GF-D8 (cell line): ENCODE measurements at places on chromosomes 13 and 19.
A peak's percentile ranks its signal among the peaks of the same experiment; 100 is the strongest.

DNA sequence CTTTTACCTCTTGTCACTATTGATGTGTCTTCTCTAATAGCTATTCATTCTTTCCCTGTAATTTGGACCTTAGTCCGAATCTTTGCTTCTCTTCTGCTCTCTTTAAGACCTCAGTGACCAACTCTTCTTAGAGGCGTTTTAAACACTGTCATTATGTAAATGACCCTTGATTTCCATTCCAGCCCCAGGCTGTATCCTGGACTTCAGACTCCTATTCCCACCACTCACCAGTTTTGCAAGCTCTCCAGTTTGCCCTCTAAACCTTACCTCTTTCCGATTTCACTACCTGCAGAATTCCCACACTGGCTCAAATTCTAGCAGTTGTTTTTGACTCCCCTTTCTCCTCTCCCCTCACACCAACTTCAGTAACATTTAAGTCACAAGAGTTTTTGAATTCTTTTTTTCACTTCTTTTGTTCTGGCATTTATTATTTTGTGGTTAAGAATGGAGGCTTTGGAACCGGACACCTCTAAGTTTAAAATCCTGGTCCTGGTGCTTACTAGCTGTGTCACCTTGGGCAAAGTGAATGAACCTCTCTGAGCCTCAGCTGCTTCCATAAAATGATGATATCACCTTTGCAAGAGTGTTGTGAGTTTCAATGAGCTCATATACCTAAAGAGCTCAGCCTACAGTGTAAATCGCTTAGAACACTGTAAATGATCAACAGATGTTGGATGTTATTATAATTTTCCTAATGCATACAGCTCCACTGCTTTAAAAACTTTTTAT is 13.6 kb upstream of the HMGB1 start:
- DNase-seq, result no peak

GRCh38 chr19:31418692-31419430 is 69.6 kb upstream of the TSHZ3 start:
- no peak for DNase-seq

GRCh38 chr13:105732806-105733529 is 802.5 kb downstream of the EFNB2 start:
- no peak for DNase-seq

DNA sequence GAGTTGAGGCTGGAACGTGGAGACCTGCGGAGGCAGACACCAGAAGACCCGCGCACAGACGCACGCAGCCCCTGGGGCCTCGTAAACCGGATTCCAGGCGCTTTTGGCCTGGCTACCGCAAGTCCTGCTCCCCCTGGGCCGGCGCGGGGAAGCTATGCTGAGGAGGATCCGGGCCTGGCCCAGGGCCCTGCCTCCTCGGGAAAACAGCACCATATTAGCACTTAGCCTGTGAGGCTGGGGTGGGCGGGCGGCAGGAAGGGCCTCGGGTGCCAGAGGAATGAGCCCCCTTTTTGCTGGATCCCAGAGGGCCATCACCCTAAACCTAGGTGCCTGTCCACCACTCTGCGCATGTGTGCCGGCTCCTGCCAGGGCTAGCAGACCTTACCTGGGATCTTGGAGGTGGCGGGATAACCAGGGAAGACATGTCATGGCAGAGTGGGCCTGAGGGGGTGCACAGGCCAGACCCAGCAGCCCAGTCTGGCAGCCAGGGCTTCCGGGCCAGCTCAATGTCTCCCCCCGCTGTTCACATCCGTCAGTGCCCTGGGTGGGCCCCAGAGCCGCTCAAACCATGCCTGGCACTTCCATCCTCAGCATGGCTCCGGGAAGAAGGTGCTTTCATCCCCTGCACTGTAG is 7.3 kb downstream of the ELOF1 start:
- no peak for DNase-seq

- no peak for DNase-seq
Measured at GRCh38 chr13:47258384-47258783, 361.5 kb upstream of the HTR2A start.

DNA sequence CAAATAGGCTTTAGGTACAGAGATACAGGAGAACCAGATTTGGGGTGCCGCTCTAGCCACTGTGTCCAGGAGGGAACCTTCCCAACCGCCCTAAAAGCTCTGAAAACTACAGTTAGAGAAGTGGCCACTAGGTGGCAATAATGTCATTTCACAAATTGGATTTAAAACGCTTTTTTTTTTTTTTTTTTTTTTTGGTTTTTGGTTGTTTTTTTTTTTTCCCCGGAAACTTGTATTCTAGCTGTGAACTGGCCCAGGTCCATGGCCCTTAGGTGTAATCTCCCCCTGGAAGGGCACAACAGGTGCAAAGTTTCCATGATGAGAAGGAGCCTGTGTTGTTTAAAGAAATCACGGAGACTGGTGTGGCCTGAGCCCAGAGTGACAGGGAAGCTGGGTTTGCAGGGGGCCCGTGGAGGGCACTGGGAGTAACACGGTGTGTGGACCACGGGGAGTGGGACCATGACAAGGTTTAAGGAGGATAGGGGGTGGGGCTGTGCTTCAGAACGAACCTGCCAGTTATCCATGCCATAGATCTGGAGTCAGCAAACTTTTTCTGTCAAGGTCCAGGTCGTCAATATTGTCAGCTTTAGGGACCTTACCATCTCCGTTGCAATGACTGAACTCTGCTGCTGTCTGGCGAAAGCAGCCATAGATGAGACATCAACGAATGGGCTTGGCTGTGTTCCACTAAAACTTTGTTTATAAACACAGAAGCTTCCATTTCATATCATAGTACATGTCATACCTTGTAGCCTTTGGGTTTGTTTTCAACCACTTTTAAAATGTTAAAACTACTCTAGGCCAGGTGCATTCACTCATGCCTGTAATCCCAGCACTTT is 10.1 kb downstream of the OR1I1 start:
- DNase-seq, result no peak

GRCh38 chr13:24273926-24274325 is 35.5 kb upstream of the C1QTNF9 start:
- no peak for DNase-seq

GRCh38 chr19:15177269-15178116 is 23.3 kb downstream of the NOTCH3 start:
- DNase-seq, result peak; percentile 12

GRCh38 chr19:11106477-11106876 is 17.2 kb downstream of the LDLR start:
- DNase-seq, result no peak

GRCh38 chr19:3481241-3482090 is 1.1 kb upstream of the SMIM24 start:
- DNase-seq, result no peak

GRCh38 chr19:2240881-2241760 is 4.5 kb downstream of the SF3A2 start:
- DNase-seq, result no peak

GRCh38 chr13:22027566-22027965 is 356.7 kb downstream of the FGF9 start:
- no peak for DNase-seq

GRCh38 chr19:4066176-4066606 is 508 bp downstream of the ZBTB7A start:
- no peak for DNase-seq

DNA sequence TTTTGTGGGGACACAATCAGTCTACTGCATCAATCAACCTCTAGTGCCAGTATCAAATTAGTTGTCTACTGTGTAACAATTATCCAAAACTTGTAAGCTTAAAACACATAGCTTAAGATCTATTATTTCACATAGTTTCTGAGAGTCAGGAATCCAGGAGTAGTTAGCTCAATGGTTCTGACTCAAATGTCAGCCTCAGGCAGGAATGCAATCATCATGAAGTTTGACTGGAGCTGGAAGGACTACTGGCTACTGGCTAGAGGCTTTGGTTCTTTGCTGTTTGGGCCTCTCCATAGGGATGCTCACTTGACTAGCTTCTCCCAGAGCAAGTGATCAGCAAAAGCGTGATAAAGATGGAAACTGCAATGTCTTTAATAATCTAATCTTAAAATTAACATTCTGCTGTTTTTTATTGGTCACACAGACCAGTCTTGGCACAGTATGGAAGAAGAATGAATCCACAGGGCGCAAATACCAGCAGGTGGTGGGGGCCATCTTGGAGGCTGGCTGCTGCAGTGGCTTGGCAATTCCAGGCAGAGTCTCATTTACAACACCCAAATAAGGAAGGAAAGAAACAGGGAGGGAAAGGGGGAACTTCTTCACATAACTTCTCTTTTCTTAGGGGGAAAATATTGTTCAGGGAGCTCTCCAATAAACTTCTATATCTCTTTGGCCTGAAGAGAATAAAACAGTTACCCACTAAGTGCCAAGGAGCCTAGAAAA is 15.7 kb downstream of the CAB39L start:
- peak; percentile 50 for DNase-seq

GRCh38 chr19:13885826-13886365 is 9.0 kb downstream of the NANOS3 start:
- DNase-seq, result no peak

- peak; percentile 93 for DNase-seq
Measured at GRCh38 chr19:54959840-54960239, 6.3 kb upstream of the NLRP2 start.

GRCh38 chr19:50406156-50406820 is 12.4 kb upstream of the SPIB start:
- DNase-seq, result no peak
